ENCODE measurements at places on chromosomes 5 and 9. TPM values are rescaled to one million over a fixed set of nuclear protein-coding genes. Genes with fewer than 3 reads are reported as not detected.

CLTA gene
- 185 TPM for total RNA-seq

TRAF1 gene
- total RNA-seq, result 1.6 TPM

KCNV2 gene
- not detected for total RNA-seq

AHRR gene
- total RNA-seq, result 7.6 TPM

SOX30 gene
- not detected for total RNA-seq

INSYN2B gene
- 4.0 TPM for total RNA-seq

ANKRD18B gene
- total RNA-seq, result not detected

CNTNAP3 gene
- 5.6 TPM for total RNA-seq

Measured in smooth muscle cell of the coronary artery (primary cell).